Effector memory CD8-positive, alpha-beta T cell (primary cell): ENCODE measurements at places on chromosomes 2 and 18.
A peak's percentile ranks its signal among the peaks of the same experiment; 100 is the strongest.

DNA sequence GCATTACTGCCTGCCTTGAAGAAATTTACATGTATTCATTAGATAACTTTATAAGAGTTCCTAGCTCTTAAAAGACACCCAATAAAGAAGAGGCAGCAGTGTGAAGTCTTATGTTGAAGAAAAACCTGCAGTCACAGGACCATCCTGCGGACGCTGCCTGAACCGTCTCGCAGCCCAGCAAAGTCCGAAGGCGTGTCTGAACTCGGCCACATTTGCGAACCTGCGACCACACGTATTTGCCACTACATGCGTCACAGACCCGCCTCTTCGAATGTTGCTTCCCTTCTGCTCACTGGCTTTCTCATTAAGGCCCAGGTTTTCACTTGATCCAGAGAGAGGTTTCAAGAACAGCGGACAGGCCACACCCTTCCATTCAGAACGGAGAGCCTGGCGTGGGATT lies 41.2 kb downstream of the CNGA3 start:
- no peak for DNase-seq

DNA sequence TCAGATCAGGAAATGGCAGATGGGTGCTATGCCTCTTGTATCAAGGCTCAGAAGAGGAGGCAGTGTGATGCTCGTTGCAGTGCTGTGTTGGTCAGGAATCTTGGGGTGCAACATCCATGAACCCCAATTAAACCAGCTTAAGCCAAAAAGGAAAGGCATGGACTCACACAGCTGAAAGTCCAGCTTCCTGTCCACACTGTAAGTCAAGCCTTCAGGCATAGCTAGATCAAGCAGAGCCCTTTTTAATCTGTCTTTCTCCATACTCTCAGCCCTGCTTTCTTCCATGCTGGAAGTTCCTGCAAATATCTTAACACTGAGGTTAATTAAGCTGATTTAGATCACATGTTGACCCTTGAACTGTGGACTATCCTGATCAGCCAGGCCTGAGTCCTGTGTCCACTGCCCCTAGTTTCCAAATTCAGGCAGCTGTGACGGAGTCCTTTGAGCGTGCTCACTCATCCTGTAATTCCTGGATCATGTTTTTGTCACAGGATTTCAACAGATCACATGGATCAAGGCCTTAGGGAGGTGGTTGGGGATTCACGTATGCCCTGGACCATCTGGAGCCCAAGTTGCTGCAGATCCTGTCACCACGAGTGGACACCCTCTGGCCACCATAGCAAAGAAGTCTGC lies 4.5 kb upstream of the C2orf74 start:
- DNase-seq = no peak

DNA sequence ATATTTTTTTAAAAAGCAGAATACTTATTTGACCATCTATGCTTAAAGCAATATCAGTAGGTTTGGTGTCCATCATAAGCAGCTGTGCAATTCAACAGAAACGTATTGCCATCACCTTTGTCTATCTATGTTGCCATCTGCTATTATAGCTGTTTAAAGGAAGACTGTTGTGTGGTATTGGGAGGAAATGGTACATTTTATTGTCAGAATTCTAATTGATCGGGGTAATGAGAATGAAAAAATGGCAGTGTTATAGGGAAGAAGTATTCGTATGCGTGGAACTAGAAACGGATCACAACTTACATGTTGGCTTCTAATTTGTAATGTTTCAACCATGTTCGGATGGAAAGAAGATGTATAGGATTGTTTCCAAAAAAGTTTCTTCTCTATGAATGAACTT lies 90.3 kb upstream of the RANBP2 start:
- no peak for DNase-seq

DNA sequence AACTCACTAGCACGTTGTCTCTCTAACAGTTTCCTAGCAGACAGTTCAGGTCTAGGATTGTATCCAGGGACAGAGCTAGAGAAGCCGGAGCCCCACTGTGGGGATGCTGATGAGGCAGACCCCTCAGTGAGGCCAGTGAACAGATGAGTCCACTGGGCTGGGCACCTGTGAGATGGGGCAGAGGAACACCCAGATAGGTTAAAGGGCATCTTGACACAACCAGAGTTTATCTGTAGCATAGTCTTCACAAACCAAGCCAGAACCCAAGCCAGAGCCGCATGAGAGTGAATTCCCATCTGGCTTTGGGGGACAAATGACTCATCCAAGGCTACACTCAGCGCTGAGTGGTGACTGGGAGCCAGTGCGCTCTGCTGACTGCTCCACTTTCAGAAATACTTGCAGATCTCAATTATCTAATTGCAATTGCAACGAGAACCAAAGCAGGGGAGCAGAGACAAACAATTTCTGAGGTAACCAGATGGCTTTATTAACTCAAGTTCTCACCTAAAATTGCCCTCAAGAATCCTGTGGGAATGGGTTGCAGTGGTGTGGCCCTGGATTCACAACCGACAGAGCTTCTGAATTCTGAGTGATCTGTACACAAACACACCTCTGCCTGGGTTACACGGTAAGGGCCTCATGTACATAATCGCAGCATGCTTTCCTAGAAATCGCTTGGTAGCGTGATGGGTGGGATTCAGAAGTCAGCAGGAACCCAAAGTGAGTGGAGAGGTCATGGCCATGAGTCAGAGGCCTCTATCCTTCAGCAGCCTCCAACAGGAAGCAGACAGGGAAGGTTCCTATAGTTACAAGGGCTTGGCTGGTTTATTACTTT lies 48.7 kb upstream of the MSH2 start:
- no peak for DNase-seq

DNA sequence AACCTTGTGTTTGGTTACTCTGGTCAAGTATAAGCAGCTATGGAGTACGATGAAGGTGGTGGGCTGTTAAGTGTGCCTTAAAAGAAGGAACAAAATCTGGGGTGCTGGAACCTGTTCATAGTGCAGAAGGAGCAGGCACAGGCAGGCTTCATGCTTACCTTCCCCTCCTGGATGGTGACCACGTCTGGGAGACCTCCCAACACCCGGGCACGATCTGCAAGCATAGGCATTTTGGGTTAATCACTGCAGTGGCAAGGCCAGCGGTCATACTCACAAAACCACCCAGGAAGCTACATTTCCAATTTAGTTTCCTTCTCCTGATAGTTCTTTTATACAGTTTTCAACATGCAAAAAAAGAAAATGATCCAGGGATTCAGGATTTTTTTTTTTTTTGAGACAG lies 58.7 kb upstream of the LPIN2 start:
- no peak for DNase-seq

GRCh38 chr18:11808001-11808855 lies 43.0 kb upstream of the CHMP1B start:
- no peak for DNase-seq

GRCh38 chr2:48479915-48480314 lies 50.0 kb upstream of the STON1 start:
- DNase-seq = no peak

DNA sequence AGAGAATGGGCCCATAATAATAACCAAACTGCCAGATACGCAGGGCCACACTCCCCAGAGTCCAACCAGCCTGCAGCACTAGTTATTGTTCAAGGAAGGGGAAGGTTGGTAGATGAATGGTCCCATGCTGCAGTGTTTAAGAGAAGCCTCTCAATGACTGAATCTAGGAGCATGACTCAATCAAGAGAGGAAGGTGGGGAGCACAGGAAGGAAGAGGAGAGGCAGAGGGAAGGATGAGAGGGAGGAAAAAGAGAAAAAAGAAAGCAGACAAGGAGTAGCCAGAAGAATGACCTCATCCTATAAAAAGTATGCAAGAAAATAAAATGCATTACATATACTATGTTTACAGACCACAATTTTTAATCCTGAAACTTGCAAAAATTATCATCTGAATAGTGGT lies 174.5 kb downstream of the TCF4 start:
- no peak for DNase-seq

DNA sequence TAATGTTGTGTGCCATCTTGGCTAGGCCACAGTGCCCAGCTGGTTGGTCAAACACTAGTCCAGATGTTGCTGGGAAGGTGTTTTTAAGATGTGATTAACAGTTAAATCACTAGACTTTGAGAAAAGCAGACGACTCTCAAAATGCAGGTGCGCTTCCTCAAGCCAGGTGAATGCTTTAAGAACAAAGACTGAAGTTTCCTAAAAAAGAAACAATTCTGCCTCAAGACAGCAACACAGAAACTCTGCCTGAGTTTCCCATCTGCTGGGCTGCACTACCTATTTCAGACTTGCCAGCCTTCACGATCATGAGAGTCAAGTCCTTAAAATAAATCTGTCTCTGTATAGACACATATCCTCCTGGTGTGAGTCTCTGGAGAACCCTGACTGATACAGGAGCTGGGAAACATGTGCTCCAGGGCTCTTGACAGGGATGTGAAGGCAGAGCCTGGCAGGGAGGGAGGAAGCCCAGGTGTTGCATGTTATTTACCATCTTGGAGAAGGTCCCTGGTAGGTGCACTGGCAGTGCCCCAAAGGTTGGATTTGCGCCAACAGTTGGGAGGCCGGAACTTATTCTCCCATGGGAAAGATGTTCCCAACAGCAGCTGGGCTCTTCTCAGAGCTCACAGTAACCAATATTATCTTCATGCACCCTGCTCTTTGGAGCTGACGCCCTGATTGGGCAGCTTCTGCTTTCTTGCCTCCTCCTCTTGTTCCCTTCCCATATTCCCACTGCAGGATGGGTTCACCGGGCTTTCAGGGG lies 43.9 kb downstream of the ST6GAL2 start:
- no peak for DNase-seq

- no peak for DNase-seq
These were observed 194.3 kb downstream of the RTP5 start for GRCh38 chr2:242063850-242064249.

DNA sequence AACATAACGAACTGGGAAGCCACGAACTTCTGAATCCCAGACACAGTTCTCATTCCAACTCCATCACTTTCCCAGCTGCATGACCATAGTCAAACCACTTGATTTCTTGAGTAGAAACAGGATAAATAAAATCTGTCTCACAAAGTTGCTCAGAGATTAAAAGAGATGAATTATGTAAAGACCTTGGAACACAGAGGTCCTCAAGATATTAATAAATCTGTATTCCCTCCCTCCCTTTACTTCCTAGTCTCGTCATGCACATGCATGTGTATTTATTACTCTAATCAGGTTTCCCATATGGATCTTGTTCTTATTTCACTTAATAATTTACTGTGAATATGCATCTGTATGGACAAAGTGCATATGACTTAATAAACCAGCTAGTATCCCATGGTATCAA lies 21.1 kb upstream of the CSRNP3 start:
- DNase-seq = no peak

DNA sequence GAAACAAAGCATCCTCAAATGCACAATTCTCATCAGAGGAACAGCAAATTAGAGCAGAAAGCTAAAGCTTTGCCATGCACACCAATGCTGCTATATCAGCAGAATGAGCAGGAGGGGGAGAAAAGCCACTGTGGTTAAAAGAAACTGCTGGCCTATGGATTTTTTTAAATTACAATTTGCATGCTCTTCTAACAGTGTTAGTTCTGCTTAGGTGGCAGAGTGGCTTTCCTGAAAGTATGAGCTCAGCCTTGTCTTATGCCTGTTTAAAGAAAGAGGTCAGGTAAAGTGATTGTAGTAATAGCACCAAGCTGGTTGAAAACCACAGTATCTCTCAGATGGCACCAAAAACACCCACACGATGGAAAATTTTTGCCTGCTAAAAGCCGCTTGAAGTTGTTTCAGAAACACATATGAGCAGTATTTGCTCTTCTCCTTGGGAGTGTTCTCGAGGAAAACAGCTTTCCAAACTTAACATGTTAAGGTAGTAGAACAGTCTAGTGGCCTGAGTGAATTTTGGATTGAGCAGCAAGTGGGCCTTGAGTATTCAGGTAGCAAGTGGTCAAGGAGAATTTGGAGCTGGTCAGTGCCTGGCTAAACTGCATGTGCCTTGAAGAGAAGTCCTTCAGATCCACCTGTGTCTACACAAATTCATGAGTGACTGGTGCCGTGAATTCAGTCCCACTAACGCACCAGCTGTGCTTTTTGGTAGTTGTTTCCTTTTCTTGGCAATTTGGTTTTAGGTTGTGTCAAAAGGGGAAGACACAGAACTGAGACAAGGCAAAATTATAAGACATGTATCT lies 19.6 kb upstream of the NDUFV2 start:
- DNase-seq = no peak

DNA sequence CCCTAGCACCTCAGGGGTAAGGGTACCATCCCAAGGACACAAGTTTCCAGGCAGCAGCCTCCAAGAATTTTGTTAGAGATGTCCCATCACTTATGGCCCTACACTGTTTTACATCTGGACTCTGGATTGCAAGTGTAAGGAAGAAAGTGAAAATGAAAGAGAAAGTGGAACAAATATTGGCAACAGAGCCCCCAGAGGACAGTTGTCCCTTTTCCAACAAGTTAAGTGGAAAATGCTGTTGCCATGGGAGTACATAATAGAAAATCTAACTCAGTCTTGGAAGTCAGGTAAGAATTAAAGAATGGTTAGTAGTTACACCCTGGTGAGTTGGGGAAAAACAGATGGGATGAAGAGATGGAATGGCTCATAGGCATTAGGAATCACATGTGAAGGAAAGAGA lies 50.6 kb downstream of the TTC21B start:
- no peak for DNase-seq

GRCh38 chr2:12855508-12855907 lies 138.8 kb downstream of the TRIB2 start:
- peak; percentile 7 for DNase-seq

GRCh38 chr2:20852139-20852538 lies 29.2 kb upstream of the LDAH start:
- DNase-seq = no peak

DNA sequence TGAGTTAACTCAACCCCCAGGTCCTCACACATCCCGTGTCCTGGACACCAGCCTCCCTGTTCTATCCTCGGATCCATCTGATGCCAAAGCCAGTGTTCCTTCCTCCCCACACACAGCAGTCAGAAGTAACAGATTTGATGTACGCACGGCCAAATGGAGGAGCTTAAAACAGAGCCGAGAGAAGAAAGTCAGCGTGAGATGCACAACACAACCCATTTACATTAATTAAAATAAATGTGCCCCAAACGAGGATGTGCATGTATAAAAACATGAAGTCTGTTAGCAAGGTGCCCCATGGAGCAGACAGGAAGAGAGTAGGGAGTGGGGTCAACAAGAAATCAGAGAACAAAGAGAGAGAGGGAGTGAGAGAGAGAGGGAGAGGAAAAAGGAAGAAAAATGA lies 191.2 kb downstream of the HAUS1 start:
- DNase-seq = no peak

- DNase-seq = no peak
These were observed 6.7 kb downstream of the NAB1 start for GRCh38 chr2:190655570-190655969.

- no peak for DNase-seq
These were observed 62.6 kb upstream of the ASAP2 start for GRCh38 chr2:9144046-9144445.

DNA sequence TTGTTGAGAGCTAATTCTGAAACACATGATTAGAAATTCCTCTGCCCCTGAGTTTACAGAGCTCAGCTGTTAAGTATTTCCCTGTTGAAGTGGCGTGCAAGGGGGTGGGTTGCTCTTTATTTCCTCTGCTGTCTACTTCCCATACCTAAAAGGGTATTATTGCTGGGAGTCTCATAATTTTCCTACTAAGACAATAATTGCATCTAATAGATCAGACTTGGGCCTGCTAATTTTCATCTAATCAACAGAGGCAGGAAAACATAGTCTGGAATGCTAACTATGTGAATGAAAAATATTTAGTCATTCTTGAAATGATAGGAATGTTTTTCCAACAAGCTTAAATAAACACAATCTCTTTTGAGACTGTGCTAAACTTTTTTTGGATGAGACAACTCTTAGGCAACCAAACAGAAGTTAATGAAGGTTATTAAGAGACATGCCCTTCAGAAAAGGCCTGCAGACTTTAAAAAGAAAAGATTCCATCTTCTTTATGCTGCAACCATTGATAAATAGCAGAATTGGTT lies 111.4 kb downstream of the FEZ2 start:
- DNase-seq = no peak
